ENCODE measurements at places on chromosomes 12 and 14.
A peak's percentile ranks its signal among the peaks of the same experiment; 100 is the strongest.

DNA sequence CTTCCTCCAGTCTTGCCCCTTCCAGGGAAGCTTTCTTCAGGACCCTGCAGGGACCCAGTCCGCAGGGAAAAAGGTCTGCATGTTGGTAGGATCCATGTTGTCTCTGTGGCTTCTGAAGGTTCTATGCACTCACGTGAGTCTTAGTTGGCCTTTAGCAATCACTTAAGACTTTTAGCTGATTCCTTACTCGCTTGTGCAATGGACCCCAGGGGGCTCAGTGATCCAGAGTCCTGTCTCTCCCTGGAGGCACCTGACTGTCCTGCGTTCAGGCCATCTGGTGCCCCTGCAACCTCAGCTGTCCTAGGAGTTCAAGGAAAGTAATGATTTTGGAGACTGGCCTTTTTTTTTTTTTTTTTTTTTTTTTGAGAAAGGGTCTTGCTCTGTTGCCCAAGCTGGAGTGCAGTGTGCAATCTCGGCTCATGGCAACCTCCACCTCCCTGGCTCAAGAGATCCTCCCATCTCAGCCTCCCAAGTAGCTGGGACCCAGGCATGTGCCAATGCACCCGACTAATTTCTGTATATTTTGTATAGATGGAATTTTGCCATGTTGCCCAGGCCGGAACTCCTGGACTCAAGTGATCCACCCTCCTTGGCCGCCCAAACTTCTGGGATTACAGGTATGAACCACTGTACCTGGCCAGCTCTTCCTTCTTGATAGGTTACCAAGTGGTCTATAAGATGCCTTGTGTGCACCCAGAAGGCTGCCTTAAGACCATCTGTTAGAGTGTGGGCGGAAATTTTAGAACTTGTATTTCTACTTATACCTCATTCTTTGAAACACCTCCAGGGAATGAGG is 4.6 kb downstream of the IFI27L2 start:
- no peak for DNase-seq

GRCh38 chr12:52215587-52216031 is 17.4 kb upstream of the KRT7 start:
- no peak for DNase-seq

GRCh38 chr12:43540470-43540869 is 11.5 kb downstream of the ADAMTS20 start:
- DNase-seq = no peak

DNA sequence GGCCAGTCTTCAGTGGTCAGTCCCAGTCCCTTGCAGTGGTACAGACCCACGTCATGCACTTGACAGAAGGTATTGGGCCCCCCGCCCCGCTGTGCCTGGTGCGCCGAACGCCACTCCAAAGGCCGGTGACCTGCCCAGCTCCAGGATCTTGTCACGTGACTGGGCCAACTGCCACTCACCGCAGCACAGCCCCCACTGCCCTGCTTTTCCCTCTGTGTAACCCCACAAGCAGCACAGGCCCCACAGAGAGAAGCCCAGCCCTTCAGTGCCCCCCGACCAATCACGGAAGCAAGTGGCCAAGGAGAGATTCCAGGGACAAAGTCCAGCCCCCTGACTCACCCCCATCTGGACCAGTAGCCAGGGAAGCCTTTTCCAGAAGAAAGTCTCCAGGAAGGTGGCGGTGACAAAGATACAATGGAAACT is 498 bp downstream of the GPR132 start:
- DNase-seq = no peak

GRCh38 chr12:88067301-88067700 is 38.1 kb upstream of the C12orf50 start:
- no peak for DNase-seq

- no peak for DNase-seq
Observed at GRCh38 chr12:50087995-50088394, 2.9 kb downstream of the SMARCD1 start.

GRCh38 chr12:49535921-49536525 is 2.8 kb upstream of the KCNH3 start:
- no peak for DNase-seq

- DNase-seq = no peak
Observed at GRCh38 chr12:67804168-67804567, 155.6 kb downstream of the DYRK2 start.

- DNase-seq = peak; percentile 68
Observed at GRCh38 chr12:65510584-65511050, 232.1 kb downstream of the MSRB3 start.

GRCh38 chr14:49420201-49420600 is 166.0 kb downstream of the RPS29 start:
- no peak for DNase-seq

DNA sequence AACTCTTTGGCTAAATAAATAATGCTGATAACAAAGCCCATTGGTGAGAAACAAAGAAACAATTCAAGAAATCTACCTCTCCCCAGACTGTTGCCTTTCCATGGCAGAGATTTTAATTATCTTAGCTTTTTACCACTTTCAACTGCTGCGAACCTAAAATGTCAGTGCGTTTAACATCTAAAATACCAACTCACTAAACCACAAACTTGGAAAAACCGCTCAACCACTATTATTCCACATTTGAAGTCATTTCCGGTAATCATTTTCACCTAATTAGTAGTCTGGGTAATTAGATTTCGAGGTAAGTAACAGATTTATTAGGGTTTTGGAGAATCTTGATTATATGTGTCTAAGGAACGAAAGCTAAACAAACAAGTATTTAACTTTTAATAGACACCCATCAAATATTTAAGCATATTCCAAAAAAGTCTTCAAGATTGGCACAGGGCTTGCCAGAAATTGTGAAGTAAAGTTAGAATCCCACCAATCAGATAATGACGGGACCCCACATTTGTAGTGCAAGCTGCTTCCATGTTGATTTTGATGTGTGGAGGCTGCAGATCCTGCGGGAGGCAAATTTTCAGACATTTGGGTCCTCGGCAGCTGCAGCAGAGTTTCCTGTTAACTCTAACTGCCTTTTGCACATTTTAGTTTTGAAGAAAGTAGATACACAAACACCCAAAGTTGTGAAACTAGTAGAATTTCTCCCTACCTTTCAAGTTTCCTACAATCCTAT is 4.1 kb downstream of the OTX2 start:
- DNase-seq = no peak

DNA sequence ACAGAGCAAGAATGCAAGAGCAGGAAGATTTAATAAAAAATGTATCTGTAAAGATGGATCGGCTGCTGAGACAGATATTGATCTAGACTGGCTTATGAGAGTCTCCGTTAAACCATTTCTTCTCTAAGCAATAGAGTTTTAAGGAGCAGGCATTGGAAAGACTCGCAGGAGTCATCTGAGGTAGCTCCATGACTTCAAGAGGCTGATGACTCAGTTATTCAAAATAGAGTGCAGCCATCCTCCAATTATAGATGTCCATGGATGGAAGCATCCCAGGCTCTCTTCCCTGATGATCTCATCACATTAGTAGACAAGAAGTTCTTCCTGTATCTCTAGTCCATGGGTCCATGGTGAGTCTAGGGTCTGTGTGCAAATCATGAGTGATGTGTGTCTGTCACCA is 638.3 kb upstream of the TMEM132C start:
- DNase-seq = no peak

- DNase-seq = no peak
Observed at GRCh38 chr12:89157413-89157812, 194.9 kb downstream of the DUSP6 start.

GRCh38 chr14:55354500-55354899 is 57.1 kb downstream of the ATG14 start:
- peak; percentile 47 for DNase-seq

GRCh38 chr12:12194206-12194605 is 72.6 kb downstream of the LRP6 start:
- no peak for DNase-seq

DNA sequence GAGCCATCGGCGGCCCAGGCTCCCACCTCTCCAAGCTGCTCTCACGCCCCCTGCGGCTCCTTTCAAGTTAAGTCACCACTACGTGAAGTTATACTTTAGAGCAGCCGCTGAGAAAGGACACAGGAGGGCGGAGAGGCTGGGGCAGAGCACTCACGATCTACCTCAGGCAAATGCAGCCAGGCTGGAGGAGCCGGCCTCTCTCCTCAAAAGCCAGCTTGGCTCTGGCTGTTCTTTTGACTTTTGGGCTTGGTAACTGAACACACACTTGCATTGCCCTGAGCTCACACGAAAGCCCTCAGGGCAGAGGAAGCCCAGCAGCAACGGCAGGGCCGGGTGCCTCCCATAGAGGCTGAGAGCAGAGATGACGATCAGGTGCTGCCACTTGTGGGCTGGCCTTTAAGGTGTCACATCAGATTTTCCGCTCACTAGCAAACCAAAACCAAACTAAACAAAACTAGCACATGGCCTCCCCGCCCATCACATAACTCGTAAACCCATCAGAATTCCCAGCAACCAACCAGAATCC is 75.2 kb downstream of the PITPNM2 start:
- peak; percentile 20 for DNase-seq

DNA sequence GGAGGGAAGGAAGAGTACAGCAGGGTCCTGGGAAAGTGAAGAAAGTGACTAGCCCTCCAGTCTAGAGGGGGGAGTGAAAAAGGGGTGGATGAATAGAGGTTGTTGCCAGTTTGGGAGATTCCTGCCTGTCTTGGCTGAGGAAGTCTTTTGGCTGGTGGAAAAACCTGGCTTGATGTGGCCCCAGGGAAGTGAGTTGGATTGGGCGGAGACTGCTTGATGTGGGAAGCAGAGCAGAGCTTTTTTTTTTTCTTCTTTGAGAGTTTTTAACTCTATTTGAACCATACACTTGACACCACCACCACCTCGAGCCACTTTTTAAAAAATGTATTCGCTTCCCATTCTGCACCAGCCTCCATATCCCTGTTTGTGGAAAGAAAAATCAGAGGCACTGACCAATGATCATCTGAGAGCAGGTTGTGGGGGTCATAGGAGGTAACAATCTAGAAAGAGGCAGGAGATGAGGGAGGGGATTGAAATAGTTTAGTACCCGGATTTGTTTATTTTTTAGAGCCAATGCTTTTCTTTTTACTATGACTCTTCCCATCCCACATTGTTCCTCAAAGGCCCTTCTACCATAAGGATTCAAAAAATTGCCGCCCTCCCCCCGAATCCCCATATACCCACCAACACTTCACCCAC is 690 bp upstream of the DTX3 start:
- no peak for DNase-seq

DNA sequence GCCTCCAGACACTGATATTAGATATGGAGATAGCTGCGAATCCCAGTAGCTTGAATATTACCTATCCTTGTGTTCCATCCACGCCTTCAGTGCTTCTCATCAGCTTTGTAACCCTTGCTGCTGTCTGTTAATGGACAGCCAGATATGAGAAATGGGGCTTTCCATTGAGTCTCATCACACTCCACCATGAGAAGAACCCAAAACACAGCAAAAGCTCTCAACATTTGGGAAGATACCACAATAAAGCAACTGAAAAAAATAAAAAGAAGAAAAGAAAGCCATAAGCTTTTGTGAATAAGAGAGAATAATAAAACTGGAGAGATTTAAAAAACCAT is 225.4 kb downstream of the GALC start:
- DNase-seq = no peak

GRCh38 chr14:81839056-81839455 is 305.4 kb upstream of the SEL1L start:
- no peak for DNase-seq

DNA sequence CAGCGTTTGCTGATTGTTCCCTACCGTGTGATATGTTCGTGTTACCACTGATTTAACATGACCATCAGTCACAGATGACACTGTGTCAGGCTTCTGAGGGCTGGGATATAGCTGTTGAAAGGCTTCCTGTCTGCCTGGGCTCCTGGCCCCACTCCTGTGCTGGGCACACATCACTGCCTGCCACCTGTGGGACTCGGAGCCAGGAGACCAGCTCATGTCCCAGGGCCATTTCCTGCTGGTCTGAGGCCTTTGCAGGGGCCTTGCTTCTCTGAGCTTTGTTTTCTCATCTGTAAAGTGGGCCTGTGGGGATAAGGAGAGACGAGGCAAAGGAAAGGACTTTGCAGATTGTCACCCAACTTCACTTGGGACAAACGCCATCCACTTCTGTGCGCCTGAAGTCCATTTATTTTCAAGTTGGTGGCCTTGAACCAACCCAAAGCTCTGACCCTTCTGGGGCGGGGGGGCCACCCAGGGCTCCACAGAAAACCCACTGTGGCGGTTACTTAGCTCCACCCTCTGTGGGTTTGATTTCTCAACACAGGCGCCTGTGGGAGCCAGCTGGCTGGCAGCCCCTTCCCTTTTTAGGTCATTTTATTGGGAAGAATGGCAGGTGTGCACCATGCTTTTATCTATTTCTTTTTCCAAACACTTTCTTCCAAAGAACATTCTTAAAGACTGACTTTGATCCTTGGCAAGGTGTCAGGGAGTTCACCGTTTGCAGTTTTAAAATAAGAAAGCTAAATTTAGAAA is 54.1 kb downstream of the BEGAIN start:
- DNase-seq = no peak

GRCh38 chr14:33897878-33898535 is 52.9 kb downstream of the EGLN3 start:
- no peak for DNase-seq

- DNase-seq = no peak
Observed at GRCh38 chr14:55118761-55119160, 10.3 kb upstream of the LGALS3 start.

GRCh38 chr12:53862206-53862605 is 76.4 kb upstream of the HOXC13 start:
- no peak for DNase-seq

DNA sequence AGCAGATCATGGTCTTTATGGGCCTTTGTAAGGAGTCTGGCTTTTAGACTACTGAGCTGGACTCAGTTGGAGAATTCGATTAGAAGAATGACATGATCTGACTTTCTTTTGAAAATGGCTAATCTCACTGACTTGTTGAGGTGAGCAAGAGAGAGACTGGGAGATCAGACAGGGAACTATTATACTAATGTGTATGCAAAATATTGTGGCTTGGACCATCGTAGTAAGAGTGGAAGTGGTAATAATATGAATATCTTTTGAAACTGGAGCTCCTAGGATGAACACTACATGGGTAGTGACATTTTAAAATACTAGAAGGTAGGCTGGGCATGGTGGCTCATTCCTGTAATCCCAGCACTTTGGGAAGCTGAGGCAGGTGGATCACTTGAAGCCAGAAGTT is 56.2 kb upstream of the CCT2 start:
- no peak for DNase-seq

- no peak for DNase-seq
Observed at GRCh38 chr12:11780521-11781101, 131.1 kb downstream of the ETV6 start.

- DNase-seq = no peak
Observed at GRCh38 chr14:22526218-22526617, 62.8 kb downstream of the DAD1 start.

- no peak for DNase-seq
Observed at GRCh38 chr12:71448150-71448581, 8.6 kb downstream of the LGR5 start.
